Fibroblast of gingiva (primary cell): ENCODE measurements at places on chromosomes 7 and 10.

DNA sequence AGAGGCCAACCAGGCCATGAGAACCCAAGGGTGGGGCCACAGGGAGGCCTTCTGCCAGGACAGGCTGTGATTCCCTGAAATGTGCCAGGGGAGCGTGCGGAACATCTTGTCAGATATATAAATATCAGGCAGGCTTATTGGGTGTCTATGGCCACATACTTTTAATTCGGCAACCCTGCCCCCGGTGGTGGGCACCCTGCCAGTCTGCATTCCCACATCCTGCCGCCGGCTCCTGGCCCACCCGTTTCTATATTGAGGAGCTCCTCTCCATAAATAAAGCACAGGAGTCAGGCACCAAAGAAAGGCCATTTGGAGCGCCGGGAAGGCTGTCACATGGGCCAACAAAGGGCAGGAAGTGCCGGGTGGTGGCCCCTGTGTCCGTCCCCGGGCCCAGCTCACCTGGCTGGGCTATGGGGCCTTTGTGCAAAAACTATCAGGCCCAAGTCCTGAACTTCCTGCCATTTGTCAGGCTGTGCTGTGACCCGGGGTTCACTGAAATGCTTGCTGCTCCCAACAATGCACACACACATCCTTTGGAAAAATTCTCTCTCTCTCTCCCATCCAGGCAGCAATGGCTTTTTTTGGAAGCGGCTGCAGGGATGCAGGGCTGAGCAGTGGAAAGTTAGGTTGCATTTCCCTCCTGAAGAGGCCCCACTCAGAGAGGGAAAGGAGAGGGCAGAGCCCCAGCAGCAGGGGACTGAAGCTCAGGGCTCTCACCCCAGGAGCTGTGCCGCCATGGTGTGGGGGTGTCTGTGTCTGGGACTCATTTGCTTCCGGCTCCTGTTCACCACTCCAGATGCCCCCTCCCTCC lies 25.0 kb upstream of the PODXL start:
- DNase-seq = no peak

- no peak for DNase-seq
Observed at GRCh38 chr10:84447701-84448400, 119.5 kb downstream of the CCSER2 start.

DNA sequence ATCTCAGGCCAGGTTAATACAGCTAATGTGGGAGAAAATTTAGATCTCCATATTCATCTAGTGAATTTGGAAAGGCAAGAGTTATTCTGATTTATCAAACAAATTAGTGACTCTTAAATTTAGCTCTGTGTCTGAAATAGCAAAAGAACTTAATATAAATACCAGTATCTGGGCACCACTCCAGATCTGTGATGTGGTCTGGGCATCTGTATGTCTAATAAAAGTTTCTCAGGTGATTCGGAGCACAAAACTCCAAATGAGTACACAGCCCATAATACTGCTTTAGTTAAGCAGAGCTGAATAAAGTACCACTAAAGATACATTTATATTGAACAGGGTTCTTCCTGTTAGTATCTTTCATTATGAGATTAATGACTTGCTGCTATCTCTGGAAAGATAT lies 261.4 kb downstream of the BAMBI start:
- no peak for DNase-seq

DNA sequence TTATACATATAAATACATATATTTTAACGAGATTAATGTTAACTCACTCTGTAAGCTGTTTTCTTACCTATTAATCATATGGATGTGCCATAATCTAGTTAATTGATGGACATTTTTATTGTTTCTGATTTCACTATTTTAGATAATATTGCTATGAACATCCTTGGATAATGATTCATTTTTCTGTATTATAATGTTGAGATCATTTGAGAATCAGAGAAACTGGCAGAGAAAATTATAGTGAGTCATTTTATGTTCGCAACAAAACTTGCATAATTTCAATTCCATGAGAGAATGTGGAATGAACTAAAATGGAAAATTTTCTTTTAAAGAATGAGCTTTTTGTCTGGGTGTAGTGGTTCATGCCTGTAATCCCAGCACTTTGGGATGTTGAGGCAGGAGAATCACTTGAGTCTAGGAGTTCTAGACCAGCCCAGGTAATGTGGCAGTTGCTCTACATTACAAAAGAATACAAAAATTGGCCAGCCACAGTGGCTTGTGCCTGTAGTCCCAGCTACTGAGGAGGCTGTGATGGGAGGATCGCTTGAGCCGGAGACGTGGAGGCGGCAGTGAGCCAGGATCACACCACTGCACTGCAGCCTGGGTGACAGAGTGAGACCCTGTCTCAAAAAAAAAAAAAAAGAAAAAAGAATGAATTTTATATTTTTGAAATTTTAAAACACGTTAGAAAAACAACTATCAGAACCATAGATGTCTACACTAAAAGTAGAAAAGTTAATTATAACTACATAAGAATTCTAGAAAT lies 40.5 kb downstream of the PAPSS2 start:
- DNase-seq = peak; percentile 55

GRCh38 chr10:43939389-43939938 lies 290.8 kb upstream of the ZNF32 start:
- no peak for DNase-seq

DNA sequence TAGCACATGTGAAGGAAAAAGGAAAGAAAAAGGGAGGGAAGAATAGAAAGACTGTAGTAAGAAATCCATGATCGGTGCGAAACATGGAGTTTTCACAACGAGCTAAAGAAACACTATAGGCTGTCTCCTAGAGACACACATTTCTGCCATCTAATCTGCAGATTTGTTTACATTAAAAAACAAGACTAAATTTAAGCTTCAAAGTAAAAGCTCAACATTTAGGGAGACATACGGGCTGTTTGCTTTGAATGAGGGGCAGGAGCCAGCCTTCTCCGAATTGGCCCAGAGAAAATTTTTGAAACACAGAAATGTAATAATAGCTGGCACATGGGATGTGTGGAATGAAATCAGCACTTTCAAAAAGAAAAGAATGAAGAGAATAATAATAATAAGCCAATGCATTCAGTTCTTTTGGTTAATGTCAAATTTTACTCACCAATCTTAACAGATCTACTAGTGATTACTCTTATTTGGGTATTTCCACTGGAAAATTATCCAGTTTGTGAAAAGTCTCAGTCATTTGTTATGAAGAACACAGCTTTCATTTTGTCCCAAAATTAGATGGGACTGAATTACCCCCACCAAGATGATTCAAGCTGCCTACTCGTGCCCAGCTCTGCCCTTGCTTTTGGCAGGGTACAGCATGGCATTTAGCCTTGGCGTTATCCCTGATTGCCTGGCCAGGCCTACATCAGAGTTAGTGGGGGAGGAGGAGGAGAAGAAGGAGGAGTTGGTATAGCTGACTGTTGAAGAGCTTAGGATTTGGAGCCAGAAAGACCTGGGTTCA lies 47.1 kb downstream of the MTURN start:
- peak; percentile 18 for DNase-seq

GRCh38 chr10:92913973-92914372 lies 65.7 kb downstream of the EXOC6 start:
- no peak for DNase-seq

DNA sequence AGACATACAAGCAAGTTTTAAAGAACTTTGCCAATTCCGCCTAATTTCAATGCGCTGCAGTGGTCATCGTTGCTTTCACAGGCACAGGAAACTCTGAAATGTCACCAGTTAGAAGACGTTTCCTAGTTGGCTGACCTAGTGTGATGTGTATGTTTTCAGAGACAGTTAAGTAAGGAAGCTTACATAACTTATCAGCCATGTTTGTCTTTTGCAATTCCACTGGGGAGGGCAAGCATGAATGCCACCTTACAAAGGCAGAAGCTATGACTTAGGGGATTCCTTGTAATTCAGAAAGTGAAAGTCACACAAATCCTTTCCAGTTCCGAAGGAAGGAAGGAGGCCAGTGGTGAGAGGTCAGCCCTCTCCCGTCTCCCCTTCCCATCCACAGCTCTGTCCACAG lies 15.0 kb upstream of the NPS start:
- DNase-seq = no peak

DNA sequence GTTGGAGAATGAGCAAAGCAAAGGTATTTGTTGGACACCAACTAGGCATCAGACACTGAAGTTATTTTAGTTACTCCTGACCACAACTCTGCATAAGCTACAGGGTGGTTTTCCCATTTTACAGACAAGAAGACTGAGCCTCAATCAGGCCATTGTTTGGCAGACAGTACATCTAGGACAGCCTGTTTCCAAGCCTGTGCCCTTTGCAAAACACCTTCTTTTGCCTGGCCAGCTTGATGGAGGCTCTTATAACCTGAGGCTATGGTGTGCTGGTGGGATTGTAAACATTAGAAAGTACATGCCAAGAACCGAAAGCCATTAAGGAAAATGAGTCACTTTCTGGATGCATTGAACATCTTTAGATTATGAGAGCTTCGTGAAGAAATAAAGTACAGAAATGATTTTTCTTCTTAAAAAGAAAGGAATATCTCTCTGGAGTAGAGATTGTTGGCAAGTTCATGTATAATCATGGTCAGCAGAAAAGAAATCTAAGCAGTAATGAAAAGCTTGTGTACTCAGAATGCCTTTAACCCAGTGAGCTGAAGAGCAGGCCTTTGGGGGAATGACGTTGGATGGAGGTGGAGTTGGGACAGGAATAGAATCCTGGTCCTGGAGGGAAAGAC lies 140.6 kb downstream of the KIAA1217 start:
- DNase-seq = peak; percentile 65

DNA sequence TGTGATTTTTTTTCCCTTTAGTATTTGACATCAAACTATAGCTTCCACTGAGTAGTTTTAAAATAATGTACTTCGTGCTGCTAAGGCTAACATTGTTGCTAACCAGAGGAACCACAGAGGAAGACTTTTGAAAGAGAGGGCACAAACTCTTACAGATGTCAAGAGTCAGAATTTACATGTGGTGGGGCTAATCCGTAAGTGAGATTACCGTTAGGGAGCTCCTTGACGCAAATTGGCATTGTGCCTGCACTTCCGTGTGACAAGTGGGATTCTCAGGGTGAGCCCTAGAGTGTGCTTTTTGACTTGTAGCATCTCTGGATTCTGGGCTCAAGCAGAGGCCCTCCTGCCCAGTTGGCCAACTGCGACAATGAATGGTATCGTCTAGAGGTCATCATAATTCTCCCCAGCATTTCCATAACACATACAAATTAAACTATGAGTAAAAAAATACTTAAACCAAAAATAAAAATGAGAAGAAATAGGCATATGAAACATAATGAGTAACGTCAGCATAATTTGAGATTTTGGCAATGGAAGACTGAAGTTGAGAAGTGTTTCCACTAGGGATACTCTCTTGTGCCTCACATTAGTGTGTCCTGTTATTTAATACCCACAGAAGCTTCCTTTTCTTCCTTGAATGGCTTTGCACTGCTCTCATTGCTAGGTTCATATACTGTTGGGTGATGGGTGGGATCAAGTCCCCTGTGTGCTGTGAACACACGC lies 164.0 kb downstream of the SDK1 start:
- no peak for DNase-seq

GRCh38 chr7:120431016-120431415 lies 158.0 kb downstream of the KCND2 start:
- no peak for DNase-seq

GRCh38 chr7:71871446-71871845 lies 540.7 kb downstream of the CALN1 start:
- DNase-seq = no peak

GRCh38 chr7:31418928-31419327 lies 78.4 kb upstream of the NEUROD6 start:
- no peak for DNase-seq
